ENCODE measurements at places on chromosomes 12 and 14.

GRCh38 chr12:130587966-130588365 lies 128.1 kb downstream of the RIMBP2 start:
- H3K27ac ChIP-seq, result no peak overlapping the region
- no peaks in the 10 kb centered on the region for H3K36me3 ChIP-seq
- H3K27me3 ChIP-seq, result no peaks in the 10 kb centered on the region
- H3K4me3 ChIP-seq, result no peak overlapping the region
- no peaks in the 10 kb centered on the region for H3K4me1 ChIP-seq
- DNase-seq, result no peak

DNA sequence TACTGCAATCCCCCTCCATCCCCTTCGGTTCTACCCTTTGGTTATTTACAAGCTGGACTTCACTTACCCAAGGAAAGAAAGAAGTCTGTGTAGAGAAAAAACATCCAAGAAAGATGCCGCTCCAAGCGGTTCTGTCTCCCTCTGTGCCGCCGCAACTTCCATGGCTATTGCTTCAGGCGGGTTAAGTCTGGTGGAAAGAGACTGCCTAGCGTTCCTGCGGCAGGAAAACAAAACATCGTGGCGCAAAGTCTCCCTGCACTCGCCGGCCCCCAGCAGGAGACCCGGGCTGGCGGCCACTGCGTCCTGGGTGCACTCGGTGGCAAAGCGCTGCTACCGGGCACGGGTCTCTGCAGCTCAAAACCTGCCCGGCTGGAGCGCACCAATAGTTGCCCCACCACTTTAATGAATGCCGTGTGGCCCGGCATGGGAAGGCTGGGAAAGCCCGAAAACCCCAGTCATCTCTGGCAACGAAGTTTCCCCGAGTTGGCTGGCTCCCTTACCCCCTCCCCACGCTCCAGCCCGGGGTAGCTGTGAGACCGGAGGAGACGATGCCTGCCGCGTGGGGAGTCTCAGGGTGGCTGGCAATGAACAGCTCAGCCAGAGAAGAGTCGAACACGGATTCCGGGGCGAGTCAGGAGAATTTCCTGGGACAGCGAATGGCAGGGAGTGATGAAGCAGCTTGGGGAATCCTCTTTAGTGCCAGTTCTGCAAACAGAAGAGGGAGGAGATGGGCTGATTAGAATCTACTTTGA lies 3.5 kb upstream of the KCNK10 start:
- H3K4me1 ChIP-seq, result peaks cover 6% of the 10 kb centered on the region
- peaks cover 46% of the 10 kb centered on the region for H3K27me3 ChIP-seq
- DNase-seq, result no peak
- H3K27ac ChIP-seq, result no peak overlapping the region

GRCh38 chr14:75970989-75971388 lies 10.8 kb downstream of the TGFB3 start:
- H3K27ac ChIP-seq, result no peak overlapping the region
- no peak overlapping the region for H3K4me3 ChIP-seq
- no peaks in the 10 kb centered on the region for H3K27me3 ChIP-seq
- DNase-seq, result no peak
- H3K4me1 ChIP-seq, result no peaks in the 10 kb centered on the region

DNA sequence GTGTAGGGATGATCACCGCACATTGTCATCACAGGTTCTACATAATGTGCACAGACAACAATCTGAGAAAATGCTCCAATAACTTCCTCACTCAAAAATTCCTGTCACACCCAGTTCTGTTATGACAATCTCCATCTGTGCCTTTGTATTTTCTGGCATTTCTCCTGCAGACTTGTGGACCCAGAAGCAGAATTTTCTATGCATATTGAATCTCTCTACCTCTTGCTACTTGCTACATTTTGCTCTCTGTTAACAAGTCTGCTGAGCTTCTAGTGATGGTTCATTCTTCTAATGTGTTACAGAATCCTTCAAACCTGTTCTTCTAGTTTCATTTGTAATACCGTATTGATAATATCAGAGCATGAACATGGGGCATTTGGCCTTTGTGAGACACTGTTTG lies 127.8 kb upstream of the PTPRQ start:
- H3K27me3 ChIP-seq, result no peaks in the 10 kb centered on the region
- no peak for DNase-seq
- H3K4me3 ChIP-seq, result no peak overlapping the region
- no peaks in the 10 kb centered on the region for H3K36me3 ChIP-seq

All from activated naive CD4-positive, alpha-beta T cell treated with anti-CD3 and anti-CD28 coated beads, Interleukin-2, amount 10 ng/mL, durations not matched to agents 7 days and 5 days (primary cell).